ENCODE measurements at places on chromosomes 11 and 22.

- DNase-seq, result no peak
Measured at GRCh38 chr11:75945947-75946346, 130.9 kb downstream of the UVRAG start.

GRCh38 chr11:940496-941135 lies 14.9 kb downstream of the AP2A2 start:
- DNase-seq, result peak; percentile 50

GRCh38 chr11:86115542-86116385 lies 46.9 kb upstream of the PICALM start:
- no peak for DNase-seq

- DNase-seq, result no peak
Measured at GRCh38 chr22:38549101-38549894, 20.7 kb downstream of the DMC1 start.

DNA sequence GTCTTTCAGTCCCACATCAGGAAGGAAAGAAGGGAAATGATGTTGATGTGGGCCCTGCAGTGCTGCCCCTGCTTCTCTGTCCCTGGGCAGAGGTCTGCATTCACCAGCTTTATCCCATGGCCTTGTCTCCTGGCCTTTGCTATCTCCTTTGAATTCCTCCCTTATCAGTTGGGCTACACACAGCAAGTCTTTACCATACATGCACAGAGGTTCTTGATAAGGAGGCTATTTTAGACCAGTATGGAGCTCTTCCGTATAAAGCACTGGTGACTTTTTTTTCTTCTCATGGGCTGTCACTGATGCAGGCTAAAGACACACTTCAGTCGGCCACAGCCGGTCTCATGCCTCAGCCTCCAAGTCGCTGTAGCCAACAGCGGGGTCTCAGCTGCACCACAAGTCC lies 20.2 kb downstream of the MYO18B start:
- DNase-seq, result no peak

GRCh38 chr11:123357990-123358827 lies 71.9 kb upstream of the GRAMD1B start:
- DNase-seq, result no peak

DNA sequence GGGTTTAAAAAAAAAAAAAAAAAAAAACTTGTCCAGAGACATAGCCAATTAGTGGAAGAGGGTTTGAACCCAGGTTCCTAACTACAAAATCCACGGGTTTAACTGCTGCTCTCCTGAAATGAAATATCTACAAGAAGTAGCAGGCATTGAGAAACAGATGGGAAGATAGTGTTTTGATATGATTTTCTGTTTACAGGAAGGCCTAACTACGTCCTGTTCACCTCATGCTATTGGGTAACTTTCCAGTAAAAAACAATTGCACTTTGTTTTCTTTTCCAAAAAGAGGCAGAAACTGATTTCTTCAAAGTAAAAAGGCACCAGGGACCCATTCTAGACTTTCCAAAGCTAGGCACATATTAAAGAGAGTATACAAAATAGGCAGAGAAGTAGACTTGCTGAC lies 5.9 kb upstream of the C11orf91 start:
- DNase-seq, result no peak

DNA sequence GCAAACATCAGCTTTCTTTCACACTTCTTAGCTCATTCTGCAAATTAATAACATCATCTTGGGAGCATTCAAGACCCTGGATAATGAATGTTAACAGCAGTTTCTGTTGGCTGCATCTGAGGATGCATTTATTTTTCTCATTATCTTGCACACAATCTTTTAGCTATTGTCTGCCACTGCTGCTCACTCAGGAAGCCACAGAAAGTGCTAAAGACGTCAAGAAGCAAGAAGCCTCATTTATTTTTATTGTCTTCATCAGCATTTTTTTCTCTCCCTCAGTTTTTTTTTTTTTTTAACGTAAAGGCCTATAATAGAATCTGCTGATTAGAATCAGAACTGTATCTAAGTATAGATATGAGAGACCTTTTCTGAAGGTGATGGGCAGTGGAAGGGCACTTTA lies 1339.4 kb downstream of the FAM181B start:
- no peak for DNase-seq

DNA sequence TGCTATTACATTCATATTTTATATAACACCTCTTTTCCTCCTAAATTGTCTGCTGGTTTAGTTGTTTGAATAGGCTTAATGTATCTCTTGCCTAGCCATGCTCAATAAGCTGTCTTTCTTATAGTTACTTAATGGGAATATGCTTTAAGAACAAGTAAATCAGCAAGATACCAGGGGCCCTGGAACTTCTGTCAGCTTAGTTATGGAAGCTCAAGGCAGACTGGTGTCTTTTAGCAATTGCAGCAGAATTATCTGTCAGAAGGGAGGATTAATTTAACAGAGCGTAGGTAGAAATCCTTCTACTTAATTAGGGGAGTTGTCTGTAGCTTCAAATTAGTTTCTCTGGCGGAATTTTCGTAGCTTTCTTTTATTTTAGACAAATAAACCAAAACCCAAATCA lies 94.9 kb downstream of the C11orf91 start:
- DNase-seq, result no peak

GRCh38 chr22:45720839-45721378 lies 49.3 kb downstream of the ATXN10 start:
- no peak for DNase-seq

DNA sequence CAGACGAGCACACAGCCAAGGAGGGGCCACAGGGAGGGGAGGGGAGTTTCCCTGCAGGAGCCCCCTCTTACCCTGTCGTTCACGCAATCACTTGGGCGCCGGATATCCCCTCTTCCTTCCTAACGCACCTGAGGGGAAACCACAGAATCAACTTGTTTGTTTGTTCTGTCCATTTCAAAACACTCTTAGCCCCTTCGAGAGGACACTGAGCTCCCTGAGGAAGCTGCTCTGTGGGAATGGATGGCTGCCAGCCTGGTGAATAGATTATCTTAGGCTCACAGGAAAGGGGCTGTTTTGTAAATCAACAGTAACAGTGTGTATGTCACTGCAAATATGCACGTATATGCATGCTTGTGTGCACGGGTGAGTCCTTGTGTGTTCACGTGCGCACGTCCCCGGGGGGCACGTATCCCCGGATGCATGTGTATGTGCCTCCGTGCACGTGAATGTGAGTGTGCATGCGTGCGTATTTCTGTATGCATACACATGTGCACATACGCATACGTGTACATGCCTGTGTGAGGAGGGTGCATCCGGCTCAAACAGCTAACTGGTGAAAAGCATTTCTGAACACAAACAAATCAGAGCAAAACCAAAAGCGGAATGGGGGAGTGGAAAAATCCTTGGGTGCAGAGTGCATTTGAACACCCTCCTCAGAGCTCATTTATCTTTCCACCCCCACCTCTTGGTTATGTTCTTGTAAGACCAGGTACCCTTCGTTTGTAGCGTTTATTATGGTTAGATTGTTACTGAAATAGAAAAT lies 7.2 kb downstream of the ARSA start:
- DNase-seq, result peak; percentile 78

DNA sequence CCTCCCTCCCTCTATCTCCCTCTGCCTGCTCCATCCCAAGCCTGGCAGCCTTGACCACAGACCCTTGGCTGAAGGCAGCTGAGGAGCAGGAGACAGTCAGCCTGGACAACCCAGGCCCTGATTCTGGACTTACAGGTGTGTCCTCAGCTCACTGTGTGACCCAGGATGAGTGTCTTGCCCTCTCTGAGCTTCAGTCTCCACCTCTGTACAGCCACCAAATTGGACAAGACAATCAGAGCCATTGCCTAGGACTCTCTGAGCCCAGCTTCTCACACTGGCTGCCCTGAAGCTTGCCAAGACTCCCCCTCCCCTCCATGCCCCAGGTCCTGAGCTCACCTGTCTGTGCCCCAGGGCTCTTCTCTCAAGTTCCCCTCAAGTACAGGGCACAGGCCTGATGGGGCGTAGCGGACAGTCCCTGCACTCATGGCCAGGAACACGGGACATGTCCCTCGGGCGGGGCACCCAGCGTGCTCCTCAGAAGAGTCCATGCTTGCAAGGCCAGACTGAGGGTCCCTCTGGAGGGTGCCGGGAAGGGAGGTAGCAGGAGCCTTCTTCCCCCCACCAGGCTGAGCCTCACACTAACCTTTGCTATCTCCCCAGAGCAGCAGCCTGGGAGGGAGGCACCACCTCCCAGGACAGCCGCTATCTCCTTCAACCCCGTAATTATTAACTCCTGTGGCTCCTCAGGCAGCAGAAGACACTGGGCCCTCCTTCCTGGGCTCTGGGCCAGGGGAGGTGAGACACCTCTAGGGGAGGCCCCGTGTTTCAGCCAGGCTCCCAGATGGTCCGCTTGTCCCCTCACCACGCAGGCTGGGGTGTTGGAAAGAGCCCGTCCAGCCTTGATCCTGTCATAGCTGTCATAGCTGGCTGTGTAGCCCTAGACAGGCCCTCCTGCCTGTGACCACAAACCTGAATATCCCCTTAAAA lies 2.6 kb upstream of the RAB3IL1 start:
- DNase-seq, result no peak

- no peak for DNase-seq
Measured at GRCh38 chr11:120117991-120118390, 19.9 kb downstream of the TRIM29 start.

DNA sequence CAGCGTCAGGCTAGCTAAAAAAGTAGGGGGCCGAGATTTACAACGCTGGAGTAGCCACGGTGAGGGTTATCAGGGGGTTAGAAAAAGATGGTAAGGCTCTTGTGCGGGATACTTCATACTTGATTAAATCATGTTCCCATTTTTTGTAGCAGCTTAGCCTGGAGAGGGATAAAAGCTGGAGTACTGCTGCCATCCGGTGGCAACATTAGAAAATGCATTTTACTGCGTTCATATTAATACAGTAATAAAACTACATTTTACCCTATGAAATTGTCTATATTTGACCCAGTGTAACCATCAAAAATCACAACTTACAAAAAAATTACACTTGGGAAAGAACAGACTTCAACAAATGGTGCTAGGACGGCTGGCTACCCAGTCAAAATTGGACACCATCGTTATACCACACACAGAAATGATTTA lies 17.3 kb downstream of the RPUSD4 start:
- peak; percentile 38 for DNase-seq

GRCh38 chr22:29994027-29994715 lies 86.1 kb upstream of the HORMAD2 start:
- no peak for DNase-seq

- DNase-seq, result no peak
Measured at GRCh38 chr11:76667271-76667818, 3.2 kb downstream of the LRRC32 start.

GRCh38 chr22:19604711-19605268 lies 80.6 kb upstream of the CLDN5 start:
- no peak for DNase-seq

GRCh38 chr11:71214553-71215424 lies 37.6 kb downstream of the SHANK2 start:
- DNase-seq, result no peak

- no peak for DNase-seq
Measured at GRCh38 chr22:27206374-27207133, 549.2 kb downstream of the MIAT start.

DNA sequence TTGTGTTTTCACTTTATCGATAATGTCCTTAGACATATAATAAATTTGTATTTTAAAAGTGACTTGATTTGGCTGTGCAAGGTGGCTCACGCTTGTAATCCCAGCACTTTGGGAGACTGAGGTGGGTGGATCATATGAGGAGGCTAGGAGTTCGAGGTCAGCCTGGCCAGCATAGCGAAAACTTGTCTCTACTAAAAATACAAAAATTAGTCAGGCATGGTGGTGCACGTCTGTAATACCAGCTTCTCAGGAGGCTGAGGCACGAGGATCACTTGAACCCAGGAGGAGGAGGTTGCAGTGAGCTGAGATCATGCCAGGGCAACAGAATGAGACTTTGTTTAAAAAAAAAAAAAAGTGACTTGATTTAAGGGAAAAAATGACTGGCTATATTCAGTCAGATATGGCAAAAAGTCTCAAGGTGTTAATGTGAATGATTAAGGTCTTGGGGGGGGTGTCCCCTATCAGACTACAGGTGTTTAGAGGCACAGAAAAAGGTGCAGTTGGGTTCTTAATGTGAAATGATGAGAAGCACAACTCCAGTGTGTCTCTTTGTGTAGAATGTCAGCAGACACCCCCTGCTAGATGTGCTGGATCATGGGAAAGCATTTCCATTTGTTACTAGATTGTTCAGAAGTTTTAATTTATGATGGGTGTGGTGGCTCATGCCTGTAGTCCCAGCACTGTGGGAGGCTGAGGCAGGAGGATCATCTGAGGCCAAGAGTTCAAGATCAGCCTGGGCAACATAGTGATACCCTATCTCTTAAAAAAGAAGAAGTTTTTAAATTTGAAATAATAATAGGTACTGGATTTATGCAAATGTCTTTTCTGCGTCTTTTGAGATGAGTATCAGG lies 17.0 kb downstream of the NEAT1 start:
- peak; percentile 8 for DNase-seq

GRCh38 chr22:27613099-27614005 lies 188.2 kb downstream of the MN1 start:
- no peak for DNase-seq

- DNase-seq, result no peak
Measured at GRCh38 chr22:22893891-22894739, 6.5 kb downstream of the IGLL5 start.

DNA sequence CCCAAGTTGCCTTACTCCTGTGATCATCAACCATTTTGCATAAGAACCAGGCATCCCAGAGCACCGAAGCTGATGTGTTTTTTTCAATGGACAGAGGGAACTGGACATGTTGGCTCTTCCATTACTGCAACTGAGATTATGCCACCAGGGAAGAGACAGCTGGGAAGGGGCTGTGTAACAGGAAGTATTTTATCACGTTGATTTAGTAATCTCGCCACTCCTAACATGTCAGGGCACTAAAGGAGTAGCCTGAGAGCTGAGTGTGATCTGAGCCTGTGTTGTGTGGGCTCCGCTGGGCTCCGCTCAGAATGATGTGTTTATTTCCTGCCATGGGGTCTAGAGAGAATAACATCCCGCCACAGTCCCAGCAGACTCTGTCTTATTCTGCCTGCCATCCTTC lies 165.4 kb downstream of the GRIK4 start:
- DNase-seq, result no peak
